AG20443 (cell line): ENCODE measurements at places on chromosomes 16 and 17.

GRCh38 chr16:29736112-29736511 is 9.7 kb downstream of the C16orf54 start:
- no peak for DNase-seq

- DNase-seq = no peak
Measured at GRCh38 chr16:74771656-74772315, 2.8 kb downstream of the FA2H start.

DNA sequence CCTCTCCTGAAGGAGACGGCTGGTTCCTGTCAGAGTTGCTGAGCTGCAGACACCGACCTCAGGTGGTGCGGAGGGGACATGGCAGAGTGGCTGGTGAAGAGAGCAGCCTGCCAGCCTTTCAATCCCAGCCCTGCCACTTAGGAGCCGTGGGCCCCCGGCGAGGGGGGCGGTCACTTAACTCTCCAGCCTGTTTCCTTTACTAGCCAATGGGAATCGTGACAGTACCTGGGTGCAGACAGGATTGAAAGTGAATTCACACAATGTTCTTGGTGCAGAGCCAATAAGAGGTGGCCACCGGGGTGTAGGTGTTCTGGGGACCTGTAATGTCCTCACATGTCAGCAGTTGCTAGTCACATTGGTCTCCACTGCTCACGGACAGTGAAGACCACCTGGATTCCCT is 13.5 kb downstream of the ACE start:
- no peak for DNase-seq

DNA sequence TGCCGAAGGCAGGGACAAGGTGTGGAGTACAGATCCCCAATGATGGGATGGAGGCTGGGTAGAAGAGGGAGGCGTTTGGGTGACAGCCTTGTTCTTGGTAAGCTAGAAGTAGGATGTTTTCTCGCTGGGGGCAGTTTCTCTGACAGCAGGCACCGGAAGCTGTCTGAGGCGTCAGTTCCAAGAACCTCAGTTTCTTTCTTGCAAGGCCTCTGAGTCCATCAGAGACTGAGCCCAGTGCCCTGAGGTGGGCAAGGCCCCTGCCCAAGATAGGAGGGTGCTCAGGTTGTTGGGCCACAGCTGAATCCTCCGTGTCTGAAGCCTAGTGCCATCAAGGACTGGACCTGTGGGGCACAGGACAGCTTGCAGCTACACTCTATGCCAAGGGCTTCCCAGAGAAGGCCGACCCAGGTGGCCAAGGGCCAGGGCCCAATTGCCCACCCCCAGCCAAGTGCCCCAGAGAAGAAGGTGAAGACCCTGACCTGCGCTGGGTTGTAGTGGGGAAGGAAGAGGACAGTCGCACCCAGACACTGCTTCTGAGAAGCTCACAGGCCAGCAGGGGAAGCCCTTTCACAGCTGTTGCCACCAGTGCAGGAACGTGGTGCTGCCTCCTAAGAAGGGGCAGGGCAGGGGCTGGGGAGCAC is 13.1 kb downstream of the CYB5D2 start:
- no peak for DNase-seq

GRCh38 chr17:4772235-4772613 is 538 bp downstream of the TM4SF5 start:
- DNase-seq = no peak

DNA sequence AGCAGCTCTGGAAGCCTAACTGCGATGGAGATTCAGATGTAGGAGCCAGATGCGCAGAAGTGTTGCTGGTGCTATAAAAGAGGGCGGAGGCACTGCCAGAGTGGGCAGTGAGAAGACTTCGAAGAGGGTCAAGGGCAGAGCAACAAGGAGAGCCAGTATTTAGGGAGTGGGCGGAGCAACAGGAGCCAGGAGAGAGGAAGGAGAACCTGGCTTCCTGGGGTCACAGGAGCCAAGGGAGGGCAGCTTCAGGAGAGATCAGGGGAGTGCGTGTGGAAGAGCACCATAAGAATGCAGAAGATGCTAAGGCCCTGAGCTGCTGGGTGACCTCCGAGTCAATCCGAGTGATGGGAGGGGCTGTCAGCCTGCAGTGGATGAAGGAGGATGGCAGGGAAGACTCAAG is 14.4 kb upstream of the MRPS23 start:
- DNase-seq = no peak

GRCh38 chr17:5354310-5354709 is 65.2 kb downstream of the NUP88 start:
- no peak for DNase-seq

DNA sequence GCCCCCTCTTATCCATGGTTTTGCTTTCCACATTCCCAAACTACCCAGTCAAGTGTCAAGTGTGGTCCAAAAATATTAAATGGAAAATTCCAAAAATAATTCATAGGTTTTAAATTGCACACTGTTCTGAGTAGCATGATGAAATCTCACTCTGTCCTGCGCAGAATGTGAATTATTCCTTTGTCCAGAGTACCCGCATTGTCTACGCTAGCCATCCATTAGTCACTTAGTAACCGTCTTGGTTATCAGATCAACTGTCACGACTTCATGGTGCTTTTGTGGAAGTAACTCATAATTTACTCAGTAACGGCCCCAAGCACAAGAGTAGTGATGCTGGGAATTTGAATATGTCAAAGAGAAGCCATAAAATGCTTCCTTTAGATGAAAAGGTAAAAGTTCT is 94.9 kb downstream of the SLC39A11 start:
- DNase-seq = no peak

GRCh38 chr17:5662409-5663085 is 78.2 kb upstream of the NLRP1 start:
- DNase-seq = no peak
